ENCODE measurements at places on chromosomes 7 and 10. TPM values are rescaled to one million over a fixed set of nuclear protein-coding genes. Genes with fewer than 3 reads are reported as not detected.

Gene SCART1
- polyA plus RNA-seq = 0.08 TPM

DNA sequence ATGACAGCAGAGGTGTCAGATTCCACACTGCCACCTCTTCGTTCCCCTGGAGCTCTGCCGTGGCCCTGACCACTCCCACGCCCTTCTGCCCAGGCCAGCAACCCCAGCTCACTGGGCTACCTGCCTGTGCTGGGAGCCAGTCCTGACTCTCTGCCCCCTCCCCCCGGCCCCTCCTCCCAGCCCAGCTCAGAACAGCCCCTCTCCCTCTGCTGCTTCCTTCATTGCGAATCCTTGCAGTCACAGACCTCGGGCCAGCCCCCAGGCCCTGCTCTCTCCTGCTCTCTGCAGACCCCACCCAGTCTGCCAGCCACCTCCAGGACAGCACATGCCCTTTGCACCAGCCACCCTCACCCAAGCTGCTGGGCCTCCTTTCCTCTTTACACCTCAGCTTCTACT lies 60.4 kb downstream of the TCERG1L start:
- no peaks in the 10 kb centered on the region for H3K4me1 ChIP-seq
- no peak overlapping the region for H3K4me3 ChIP-seq
- DNase-seq = no peak
- H3K36me3 ChIP-seq = no peaks in the 10 kb centered on the region

Gene TMEM213
- not detected for polyA plus RNA-seq

Gene ACADSB
- polyA plus RNA-seq = 28.1 TPM

DNA sequence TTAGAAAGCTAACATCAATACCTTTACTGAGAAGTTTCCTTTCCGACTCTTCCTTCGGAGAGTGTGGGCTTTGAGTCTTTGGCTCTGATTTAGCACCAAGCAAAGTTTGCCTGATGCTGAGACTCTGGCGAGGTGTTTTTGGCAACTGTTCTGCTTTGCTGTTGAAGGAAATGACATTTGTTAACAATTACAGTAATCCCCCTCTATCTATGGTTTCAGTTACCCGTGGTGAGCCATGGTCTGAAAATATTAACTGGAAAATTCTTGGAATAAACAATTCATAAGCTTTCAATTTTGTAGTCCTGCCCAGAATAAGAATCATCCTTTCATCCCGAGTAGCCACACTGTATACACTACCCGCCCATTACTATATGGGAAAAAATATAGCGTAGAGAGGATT lies 126.3 kb downstream of the ARHGAP21 start:
- H3K27ac ChIP-seq = peak overlapping the region; percentile 20
- H3K36me3 ChIP-seq = peaks cover 26% of the 10 kb centered on the region
- H3K27me3 ChIP-seq = no peaks in the 10 kb centered on the region
- no peak overlapping the region for H3K4me3 ChIP-seq
- no peak for DNase-seq

Gene DEPP1
- not detected for polyA plus RNA-seq

DNA sequence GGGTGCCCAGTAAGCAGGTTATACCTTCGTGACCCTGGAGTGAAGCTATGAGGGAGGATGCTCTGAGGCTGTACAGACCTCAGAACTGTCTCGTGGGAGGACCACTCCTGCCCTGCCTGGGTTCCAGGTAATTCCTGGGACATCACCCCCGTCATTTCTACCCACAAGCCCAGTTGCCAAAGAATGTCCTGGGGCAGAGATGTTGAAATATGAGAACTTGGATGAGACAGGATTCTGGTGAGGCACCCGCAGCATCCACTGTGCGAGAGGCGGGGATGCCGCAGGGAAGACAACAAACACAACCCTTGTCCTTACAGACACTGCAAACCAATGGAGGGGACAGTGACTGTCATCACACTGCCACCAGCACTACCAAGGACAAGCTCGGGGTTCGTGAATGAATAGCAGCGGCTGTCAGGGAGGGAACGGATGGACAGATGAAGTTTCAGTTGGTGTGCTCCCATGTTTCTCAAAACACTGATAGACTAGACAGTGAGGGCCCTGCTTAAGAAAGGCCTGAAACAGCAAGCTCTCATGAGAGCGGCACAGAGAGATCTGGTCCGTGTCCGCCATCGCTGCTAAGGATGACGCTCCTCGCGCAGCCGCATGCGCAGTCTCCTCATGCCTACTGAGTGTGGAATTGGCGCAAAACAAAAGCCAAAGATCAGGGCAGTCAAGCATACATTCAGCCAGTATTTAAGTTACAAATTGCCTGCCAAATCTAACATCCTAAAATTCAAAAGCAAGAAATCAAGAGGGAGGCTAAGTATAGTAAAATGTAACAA lies 82.0 kb upstream of the RHEB start:
- DNase-seq = no peak
- H3K4me3 ChIP-seq = no peak overlapping the region
- peaks cover 8% of the 10 kb centered on the region for H3K36me3 ChIP-seq

Data from naive B cell (primary cell).